SK-N-SH (cell line): ENCODE measurements at places on chromosomes 16 and 17.

DNA sequence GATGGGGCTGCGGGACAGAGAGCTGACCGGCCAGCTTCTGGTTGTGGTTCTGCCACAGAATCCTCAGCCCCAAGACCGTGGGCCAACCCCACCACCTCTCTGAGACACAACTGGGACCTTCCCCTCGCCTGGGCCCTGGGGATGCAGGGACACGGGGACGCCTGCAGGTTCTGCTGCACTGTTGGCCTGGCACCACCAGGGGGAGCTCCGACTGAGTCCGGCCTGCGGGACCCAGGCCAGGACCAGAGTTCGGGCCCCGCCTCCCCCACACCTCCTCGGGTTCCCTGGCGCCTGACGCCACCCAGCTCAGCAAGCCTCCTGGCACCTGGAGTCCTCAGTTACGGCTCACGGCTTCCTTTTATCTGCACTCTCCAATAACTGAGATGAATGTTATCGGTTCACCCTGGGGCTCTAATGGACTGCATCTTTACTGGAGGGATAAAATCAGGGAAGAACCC is 27.3 kb downstream of the TBC1D16 start:
- peak; percentile 98 for DNase-seq

GRCh38 chr17:19369846-19370492 is 7.4 kb upstream of the B9D1 start:
- DNase-seq: no peak

- DNase-seq: no peak
Measured at GRCh38 chr16:49580751-49581303, 207.2 kb downstream of the C16orf78 start.

DNA sequence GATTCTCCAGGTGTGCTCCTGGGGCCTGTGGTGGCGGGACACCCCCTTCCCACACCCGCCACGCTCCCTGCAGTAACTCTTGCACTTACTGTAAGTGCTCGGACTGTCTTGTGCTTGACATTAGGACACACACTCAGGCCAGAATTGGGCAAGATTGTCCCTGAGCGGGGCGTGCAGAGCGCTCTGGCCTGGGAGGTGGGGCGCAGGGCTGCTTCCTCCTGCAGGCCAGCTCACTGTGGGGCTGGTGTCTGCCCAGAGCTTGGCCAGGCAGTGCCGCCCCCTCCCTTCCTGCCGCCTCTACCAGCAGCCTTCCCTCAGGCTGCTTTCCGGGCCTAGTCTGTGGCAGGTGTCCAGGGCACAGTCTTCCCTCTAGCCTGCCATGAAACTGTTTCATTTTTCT is 6.1 kb upstream of the ATP6V0C start:
- DNase-seq: no peak

DNA sequence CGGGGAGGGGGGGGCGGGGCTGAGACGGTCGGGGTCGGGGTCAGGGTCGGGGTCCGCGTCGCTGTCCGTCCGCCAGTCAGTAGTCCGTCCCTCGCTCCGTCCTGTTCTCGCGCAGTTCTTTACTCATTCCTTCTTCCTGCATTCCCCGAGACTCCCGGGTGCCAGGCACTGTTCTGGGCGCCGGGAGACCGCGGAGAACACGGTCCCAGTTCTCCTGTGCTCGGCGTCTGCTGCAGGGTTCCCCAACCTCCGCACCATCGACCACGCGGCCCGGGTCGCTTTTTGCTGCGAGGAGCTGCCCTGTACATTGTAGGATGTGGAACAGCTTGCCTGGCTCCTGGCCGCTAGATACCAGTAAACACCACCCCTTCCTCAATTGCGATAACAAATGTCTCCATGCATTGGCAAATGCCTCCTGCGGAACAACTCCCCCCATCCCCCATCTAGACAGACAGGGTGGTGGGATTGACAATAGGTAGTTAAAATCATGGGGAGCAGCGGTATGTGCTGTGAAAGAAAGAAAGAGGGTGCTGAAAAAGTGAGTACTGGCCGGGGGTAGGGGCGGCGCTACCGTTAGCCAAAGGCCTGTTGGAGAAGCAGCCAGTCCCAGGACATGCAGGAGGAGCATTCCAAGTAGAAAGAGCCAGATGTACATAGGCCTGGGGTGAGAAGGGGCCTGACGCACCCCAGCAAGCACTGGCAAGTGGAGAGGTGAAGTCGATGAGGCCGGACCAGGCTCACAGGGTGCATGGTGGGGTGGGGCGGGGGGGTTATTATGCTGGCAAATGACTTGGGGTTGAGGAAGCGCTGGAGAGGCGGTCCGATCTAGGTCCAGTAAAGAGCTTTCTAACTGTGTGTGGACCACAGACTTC is 631 bp downstream of the TRAF7 start:
- DNase-seq: peak; percentile 58

DNA sequence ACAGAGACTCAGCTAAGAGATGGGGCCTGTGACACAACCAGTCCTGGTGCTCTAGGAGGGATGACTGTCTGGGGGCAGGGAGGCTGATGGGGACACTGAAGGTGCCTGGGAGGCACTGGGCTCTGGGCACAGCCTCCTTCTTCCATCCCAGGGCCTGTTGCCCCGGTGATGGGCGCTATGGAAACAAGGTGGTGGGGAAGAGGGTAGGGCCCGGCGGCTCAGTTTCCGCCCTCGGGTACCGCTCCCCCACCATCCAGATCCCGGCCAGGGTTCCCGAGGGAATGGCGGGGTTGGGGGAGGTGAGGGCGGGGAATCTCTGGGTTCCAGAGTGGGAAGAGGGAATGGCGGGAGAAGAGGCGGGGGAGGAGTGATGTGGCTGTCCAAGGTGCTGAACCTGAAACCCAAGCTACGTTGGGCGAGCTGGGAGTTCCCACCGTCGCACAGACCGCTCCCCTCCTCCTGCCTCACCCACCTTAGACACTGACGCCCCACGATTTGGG is 981 bp downstream of the KCNH4 start:
- DNase-seq: peak; percentile 62

DNA sequence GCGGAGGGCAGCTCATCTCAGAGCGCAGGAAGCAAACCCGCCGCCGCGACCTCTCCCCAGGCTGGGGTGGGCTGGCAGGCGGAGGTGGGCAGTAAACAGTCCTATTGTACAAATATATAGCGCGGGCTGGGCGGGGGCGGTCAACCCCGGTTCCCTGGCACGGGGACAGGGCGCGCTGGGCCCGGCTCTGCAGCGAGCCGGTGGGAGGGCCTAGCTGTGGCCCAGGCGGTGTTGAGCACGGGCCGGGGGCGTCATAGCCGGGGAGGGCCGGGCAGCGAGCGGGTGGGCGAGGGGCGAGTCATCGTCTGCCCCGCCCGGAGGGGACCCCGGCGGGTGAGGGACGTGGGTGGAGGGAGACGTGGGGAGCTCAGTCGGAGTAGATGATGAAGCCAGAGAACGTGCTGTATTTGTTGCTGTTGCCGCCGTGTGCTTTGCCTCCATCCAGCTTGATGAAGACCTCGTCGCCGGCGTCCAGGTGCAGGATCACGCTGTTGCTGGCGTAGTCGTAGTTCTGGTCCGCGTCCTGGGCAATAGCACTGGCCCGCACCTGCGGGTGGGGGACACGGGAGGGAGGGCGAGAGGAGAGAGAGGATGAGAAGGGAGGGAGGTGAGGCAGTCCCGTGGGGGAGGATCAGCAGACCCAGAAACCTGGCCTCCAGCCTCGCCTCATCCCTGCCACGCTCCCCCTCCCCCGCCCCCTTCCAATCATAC is 8.1 kb downstream of the C1QL1 start:
- peak; percentile 25 for DNase-seq

DNA sequence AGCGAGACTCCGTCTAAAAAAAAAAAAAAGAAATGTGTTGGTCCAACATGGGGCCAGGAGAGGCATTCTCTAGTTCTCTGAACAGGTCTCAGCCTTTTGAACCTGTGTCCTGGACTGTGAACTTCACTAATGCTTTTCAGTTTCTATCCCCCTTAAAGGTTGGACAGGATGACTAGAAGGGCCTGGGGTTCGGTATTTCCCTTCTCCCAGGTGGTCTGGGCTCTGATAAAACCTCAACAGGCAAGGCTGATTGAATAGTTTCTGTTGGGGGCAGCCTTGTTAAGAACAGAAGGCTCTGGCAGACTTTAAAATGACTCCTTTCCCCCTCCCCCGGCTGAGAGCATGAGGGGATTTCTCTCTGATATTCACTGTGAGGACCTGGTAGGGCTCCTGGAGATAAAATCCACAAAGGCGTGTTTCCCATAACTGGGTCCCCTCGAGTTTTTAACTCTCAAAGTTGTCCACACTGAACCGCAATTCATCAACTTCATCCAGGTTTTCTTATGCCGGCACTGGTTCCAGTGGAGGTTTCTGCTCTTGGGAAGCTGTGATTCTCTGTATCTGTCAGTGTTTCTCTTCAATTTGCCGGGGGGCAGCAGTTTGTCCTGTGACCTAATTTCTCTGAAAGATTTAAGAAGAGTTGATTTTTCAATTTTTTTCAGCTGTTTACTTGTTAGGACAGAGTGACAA is 91.3 kb downstream of the METRNL start:
- peak; percentile 20 for DNase-seq

GRCh38 chr16:57041182-57042156 is 50.9 kb upstream of the CPNE2 start:
- no peak for DNase-seq

DNA sequence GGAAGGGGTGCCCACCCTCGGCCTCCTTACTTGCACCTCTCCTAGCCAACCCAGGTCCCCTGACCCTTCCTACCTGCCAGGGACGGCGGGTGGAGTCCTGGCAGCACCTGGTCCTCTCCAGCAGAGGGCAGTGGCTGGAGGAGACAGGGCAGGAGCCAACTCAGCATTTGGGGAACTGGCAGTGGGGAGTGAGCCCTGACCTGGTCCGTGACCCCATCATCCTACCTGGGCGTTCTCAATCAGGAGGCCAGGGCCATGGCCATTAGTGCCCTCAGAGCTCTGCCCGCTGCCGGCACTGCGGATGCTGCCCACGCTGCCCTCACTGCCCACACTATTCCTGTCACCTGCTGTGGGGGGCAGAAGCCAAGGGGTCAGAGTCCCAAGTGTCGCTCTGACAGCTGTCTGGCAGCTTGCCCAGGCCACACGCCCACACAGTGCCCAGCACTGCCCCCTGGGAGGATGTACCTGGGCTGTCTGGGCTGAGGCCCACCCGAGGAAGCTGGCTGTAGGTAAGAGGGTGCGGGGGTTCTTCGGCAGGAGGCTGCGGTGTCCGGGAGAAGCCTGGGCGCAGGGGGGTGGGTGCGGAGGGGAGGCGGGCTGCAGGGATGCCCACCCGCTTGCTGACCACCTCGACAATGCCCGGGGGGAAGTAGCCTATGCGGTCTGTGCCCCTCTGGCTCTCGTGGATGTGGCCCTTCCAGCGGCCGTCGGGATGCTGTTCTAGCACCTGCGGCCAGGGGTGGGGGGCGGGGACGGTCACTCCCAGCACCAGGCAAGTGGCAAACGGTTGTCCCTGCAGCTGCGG is 10.8 kb downstream of the CASKIN2 start:
- DNase-seq: peak; percentile 86

DNA sequence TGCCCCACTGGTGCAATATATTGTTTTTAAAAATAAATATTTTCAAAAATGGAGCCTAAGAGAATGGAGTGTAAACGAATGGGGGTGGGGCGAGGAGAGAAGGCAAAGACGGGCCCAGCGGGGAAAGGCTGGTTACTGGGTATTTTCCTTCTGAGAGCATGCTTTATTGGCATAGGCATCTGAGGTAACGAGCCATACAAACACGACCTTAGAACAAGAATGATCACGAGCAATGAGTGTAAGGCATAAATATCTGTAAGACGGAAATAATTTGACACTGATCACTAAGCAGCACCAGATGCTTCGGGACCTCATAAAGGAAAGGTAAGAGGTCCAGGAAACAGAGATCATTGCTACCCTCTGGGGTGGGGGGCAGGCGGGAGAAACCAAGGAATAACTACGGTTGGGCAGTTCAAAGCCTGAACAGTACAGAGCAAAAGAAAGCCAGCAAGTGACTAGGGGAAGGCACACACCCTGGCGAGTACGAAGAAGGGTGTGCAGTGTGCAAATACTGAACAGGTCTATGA is 959 bp downstream of the SSH2 start:
- DNase-seq: peak; percentile 38

GRCh38 chr17:21815352-21816063 is 123.2 kb downstream of the KCNJ18 start:
- DNase-seq: no peak

DNA sequence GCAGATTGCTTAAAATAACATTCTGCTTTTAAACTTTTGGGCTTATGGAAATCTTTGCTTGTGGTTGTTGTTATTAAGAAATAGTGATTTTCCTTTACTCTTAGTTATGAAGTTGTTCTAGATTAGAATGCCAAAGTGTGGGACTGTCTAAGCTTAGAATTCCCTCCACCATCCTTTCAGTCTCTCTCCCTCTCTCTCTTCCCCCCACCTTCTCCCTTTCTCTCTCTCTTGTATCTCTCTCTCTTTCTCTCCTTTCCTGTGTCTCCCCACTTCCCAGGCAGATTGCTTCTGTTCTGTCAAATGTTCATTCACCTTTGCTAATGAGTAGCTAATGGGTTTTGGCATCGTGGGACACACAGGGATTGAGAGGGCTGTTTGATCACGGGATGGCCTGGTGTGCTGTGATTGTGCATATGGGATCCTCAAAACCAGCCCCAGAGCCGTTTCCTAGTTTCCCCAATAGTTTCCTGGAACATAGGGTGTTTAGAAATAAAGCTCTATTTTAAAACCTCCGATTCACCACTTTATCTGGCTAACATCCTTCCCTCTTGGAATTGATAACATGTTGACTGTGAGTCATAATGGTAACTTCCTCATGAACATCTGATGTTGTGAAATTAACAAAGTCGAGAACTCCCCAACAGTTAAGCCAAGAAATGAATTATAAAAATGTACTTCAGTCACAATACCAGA is 502.6 kb downstream of the TMEM114 start:
- DNase-seq: no peak

DNA sequence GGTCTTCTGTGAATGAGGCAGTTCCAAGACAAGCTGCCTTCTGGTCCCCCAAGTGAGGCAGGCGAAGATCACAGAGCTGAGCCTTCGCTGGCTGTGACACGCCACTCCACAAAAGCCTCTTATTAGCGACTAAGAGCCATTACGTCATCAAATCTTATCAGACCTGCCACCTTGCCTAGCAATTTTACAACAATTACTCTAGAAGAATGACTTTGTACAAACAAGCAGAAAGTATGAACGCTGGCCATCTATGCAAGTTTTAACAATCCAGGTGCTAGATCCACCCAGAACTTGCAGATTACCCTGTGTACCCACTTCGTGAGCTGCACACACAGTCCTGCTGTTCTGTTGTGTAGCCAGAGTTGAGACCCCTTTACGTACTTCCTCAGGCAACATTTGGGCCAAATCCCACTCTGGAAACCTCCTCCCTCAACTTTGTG is 3.8 kb upstream of the ICAM2 start:
- DNase-seq: no peak

GRCh38 chr16:65284626-65285025 is 162.8 kb upstream of the CDH11 start:
- no peak for DNase-seq

GRCh38 chr16:72921620-72922019 is 126.3 kb downstream of the ZFHX3 start:
- DNase-seq: peak; percentile 89

GRCh38 chr17:49575679-49576087 is at the start of gene NXPH3:
NXPH3 (plus strand) TSS chr17:49575871; CDS start chr17:49576220, 349 bp downstream.
- DNase-seq: peak; percentile 91
